ENCODE measurements at places on chromosomes 3 and 15.
A peak's percentile ranks its signal among the peaks of the same experiment; 100 is the strongest.

GRCh38 chr3:66052721-66053549, 14.2 kb upstream of the MAGI1 start:
- DNase-seq: no peak

DNA sequence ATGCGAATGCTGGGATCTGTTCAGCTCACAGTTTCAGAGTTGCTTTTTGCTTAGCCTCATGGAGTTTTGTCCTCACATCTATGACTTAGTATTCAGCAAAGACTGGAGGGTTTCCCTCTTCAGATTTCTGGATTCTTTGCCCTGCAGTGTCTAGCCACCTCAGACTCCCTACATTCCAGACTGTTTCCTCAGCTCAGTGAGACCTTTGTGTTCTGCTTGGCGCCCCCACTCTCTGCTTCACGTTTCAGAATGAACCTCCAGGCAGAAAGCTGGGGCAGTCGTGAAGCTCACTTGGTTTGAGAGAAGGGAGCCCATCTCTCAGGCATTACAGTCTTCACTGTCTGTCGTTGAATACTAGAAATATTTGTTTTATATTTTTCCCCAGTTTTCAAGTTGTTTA, 118.1 kb downstream of the CACNA1D start:
- DNase-seq: no peak

DNA sequence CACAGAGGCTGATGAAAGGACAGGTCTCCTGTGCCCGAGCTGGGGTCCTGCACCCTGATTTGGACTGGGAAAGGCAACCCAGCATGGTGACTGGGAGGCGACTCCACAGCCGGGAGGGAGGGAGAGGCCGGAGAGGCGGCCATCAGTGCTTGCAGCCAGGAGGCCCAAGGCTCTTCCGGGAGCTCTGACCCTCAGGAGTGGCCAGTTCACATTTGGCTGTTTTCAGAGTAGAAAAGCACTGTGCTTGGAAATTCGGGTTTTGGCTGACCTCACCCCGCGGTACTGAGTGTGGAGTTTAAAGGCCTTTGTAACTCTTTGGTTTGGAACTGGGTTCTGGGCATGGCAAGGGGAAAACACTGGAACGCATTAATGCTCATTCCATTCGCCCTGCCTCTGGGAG, 31.9 kb downstream of the SMAD6 start:
- no peak for DNase-seq

- peak; percentile 5 for DNase-seq
Measured at GRCh38 chr15:38696109-38696727, 131.6 kb upstream of the RASGRP1 start.

GRCh38 chr15:45572617-45573016, 14.6 kb upstream of the BLOC1S6 start:
- DNase-seq: no peak

DNA sequence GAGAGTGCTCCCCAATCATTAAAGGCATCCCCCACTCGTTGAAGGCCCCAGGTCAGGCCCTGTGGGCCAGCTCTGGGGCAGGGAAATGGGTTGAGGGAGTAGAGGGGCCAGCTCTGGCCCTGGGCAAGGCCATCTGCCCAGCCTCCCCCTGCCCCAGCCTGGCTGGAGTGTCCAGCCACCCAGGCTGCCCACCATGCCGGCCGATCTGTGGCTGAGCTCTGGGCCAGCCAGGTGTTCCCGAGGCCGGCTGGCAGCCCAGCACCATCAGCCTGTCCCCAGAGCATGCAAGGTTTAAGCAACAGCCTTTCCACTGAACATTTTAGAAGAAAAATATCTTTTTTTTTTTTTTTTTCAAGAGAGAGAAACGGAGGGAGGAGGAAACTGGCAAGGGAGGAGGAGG, 62.8 kb upstream of the LINGO1 start:
- no peak for DNase-seq

DNA sequence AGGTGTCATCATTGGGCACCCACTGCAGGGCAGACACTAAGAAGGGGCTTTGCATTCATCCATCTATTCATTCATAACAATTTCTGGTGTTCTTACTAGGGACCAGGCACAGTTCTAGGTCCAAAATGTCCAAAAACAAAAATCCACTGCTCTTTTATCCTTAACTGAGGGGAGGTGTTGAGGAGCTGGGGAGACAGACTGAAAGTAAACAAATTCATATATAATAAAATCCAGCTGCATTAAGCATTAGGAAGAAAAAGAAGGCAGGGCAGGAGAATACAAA, 1.1 kb downstream of the EIF4E3 start:
- no peak for DNase-seq
